ENCODE measurements at places on chromosomes 1 and 21.

- DNase-seq = no peak
Measured at GRCh38 chr1:205834751-205835150, 15.2 kb downstream of the PM20D1 start.

- DNase-seq = no peak
Measured at GRCh38 chr1:21307663-21308305, 17.5 kb upstream of the ECE1 start.

GRCh38 chr1:181486098-181486420 is 2.7 kb downstream of the CACNA1E start:
- peak; percentile 9 for DNase-seq

DNA sequence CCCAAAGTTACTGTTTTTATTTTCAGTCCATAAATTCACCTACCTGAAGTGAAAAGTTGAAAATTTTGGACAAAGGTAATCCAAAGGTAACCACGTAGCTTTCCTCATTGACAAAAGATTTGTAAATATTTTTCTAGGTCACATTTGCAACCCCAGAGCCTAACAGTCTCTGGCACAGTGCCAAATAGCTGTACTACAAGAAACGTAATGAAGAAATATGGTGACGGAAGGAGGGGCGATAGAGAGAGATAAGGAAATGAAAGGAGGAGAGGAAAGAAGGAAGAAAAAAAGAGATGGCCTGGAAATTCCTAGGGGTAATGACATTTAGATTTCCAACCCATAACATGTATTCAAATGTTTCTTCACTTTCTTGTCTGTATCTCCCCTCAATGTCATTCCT is 159.4 kb downstream of the BARHL2 start:
- DNase-seq = no peak

GRCh38 chr1:232988572-232989040 is 38.2 kb downstream of the NTPCR start:
- DNase-seq = no peak

GRCh38 chr1:94602802-94603625 is 61.5 kb upstream of the F3 start:
- DNase-seq = no peak

DNA sequence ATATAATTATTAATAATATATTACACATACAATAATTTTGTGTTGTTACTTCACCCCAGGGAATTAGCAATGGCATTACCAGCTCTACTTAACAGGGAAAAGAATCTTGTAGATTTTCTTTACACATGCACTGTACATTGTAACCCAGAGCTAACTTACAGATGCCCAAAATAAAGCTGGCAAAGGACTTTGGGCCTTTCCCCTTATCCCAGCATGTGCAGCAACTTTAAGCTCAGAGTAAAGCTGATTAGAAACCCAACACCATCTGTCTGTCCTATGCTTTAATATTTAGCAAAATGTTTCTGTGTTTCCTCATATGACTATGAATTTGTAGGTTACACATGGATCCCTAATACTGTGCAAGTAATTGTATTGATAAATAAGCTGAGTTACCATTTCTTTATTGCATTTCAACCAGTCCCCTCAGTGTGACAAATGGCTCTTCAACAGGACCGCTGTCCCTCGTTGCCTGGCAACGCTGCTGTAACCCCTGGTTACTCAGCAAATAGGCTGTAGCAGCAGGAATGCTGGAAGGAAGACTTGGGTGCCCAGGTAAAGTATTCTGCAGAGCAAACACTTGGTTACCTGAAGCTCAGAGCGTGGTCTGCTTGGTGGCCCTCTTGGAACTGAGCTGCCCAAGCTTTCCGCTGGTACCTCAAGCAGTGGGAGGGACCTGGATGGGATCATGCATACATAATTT is at the start of gene USH2A:
USH2A (minus strand) TSS at position 628 of the 700 bp plus-strand sequence. CDS start 1,112 bp downstream, outside the sequence.
- DNase-seq = peak; percentile 30

GRCh38 chr1:54409156-54410142 is 3.3 kb upstream of the SSBP3 start:
- no peak for DNase-seq

GRCh38 chr21:41843584-41843983 is 35.6 kb downstream of the PRDM15 start:
- DNase-seq = no peak

DNA sequence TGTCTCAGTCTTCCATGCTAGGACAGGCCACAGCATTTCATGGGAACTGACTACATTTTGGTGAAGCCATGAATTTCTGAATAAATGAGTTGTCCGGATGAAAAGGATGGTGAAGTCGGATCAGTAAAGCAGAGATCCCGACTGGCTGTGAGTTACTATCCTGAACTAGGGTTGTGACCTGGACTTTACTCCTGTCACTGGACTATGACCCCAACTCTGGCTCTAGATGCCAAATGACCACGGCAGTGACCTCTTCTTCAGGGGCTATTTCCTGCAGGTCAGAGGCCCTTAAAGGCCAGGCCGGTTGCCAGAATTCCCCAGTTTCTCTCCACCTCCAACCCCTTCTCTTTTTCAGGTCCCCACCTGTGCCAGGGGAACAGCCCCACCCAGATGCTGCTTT is 1.7 kb upstream of the NECTIN4 start:
- DNase-seq = no peak

- DNase-seq = no peak
Measured at GRCh38 chr1:236167154-236167553, 24.8 kb downstream of the GPR137B start.

DNA sequence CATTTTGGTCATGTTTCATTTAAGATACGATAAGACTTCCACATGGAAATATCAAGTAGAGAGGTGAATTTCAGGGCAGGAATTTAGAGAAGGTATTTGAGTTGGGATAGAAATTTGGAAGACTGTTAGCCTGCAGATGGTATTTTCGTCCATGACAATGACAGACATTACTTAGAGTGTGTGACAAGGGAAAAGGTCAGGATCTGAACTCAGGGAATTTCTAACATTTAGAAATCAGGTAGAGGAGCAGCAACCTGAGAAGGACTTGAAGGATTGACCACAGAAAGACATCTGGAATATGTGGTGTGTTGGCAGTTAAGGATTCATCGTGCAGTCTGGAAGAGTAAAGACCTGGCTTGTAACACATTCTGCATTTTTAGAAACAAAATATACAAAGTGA is 57.9 kb downstream of the RABGAP1L start:
- DNase-seq = no peak

GRCh38 chr1:55284856-55285255 is 69.7 kb upstream of the USP24 start:
- DNase-seq = no peak

DNA sequence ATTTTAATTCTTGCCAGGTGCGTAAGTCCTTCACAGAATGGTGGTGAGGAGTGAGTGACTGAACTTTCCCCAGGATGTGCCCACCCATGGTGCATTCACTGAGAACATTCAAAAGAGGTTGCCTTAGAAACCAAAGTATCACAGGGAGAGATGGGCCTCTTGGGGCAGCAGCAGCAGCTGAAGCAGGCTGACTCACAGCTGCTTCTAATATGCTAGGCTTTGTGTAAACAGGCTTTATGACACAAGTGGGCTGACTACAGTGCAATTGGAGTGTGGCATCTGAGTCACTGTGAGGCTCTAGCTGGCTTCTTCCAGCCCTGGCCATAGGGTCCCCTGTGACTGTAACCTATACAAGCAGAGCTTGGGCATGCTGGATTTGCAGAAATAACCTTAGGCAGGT is 12.6 kb downstream of the PIGP start:
- peak; percentile 97 for DNase-seq

DNA sequence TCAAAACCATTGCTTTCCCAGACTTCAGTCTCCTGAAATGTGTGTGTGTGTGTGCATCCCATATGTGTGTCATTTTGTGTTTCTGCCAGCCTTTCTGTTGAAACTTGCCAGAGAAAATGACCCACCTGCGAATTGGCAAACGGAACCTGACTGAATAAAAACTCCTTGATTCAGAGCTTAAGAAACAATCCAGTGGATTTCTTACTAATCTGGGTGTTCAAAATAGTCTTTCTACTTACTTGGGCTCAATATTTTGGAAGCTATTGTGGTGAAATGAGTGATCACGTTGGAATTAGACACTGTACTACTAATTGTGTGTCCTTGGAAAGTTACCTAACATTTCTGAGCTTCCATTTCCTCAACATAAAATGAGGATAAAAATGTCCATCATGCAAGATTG is 138.9 kb upstream of the ERG start:
- DNase-seq = no peak

DNA sequence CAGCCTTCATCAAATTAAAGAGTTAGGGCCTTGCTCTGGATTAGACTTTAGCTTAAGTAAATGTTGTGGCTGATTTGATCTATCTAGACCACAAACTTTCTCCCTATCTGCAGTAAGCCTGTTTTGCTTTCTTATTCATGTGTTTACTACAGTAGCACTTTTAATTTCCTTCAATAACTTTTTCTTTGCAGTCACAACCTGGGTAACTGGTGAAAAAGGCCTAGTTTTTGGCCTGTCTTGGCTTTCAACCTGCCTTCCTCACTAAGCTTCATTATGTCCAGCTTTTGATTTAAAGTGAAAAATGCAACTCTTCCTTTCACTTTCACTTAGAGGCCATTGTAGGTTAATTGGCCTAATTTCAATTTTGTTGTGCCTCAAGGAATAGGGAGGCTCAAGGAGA is 12.5 kb upstream of the LPGAT1 start:
- no peak for DNase-seq

DNA sequence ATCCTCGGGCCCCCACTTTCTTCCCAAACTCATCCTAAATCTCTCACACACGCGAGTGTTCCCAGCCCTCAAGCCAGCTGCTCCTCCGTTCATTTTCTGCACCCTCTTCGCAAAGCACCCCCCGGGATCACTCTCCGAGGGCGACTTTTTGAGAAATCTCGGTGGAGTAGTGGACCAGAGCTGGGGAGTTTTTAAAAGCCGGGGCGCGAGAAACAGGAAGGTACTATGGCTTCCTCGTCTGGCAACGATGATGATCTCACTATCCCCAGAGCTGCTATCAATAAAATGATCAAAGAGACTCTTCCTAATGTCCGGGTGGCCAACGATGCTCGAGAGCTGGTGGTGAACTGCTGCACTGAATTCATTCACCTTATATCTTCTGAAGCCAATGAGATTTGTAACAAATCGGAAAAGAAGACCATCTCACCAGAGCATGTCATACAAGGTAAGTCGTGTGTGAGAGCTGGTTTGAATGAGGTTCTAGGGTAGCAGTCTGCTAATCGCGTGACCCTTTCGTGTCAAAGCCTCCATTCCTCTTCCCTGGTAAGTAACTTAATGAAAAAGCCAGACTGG is 800 bp downstream of the DR1 start:
- DNase-seq = no peak

DNA sequence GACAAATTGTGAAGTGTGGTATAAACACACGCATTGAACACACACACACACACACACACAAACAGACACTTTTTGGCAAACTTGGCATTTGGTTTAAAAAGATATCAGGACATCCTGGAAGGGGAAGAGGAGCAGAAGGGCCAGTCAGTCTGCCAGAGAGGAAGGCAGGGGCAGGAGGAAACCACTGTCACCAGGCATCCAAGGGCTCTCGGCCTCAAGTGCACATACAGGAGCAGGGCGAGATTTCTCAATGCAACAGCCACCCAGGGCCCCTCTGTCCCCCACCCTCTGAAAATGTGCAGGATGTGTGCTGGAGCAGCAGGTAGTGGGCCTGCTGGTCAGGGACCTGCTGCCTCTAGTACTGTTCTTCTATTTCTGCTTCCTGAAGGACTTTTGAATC is 71.2 kb downstream of the ABCA4 start:
- DNase-seq = no peak

DNA sequence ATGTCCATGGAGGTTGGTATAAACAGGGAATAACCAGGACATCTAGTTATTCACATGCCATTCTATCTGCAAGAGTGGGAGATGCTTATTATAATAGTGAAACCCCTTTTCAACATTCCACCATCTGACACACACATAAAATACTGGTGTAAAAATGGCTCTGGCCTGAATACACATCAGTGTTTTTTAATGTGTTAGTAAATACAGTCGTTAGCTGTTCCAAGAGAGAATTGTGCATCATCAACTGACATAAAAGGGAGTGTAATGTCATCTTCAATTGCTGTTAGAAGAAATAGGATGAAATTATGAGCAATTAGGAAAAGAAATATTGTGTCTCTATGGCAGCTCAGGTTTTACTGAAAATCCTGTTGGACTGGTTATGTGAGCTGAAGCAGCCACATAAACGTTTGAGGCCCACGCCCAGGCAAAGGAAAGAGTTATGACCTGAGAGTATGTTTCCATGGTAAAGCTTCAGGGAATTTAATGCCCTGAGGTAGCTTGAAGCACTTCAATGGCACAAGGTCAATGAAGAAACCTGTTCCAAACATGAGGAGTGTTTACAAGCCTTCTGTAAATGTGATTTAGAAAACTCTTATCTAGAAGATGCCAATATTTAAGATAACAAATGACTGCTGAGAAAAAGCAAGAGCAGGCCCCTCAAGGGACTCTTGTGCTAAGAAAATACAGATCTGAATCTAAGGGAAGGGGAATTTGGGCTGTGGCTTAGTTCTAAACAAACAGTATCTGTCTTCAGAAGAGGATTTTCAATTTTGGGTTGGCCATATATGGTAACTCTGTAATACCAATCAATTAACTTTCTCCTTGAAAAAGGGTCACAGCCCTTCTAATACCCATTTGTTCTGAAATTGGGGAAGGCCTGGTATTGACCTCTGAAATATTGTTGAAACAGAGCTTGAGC is 384.3 kb downstream of the SEC16B start:
- no peak for DNase-seq

GRCh38 chr1:220551718-220552117 is 23.8 kb downstream of the MARK1 start:
- DNase-seq = no peak

DNA sequence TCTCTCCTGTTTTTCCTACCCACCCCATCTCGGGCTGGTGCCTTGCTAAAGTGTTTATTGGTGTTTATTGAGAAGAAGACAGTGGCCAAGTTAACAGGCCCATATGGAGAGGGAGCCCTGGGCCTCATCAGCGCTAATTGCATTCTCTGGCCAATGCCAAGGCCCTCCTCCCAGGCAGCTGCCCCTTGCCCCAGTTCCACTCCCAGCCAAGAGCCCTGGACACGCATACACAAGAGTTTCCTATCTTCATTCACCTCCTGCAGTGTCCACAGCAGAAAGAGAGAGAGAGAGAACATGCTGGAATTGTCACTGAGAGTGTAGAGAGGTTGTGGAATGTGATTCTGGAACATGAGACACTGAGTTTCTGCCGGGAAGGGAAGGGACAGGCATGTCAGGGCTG is 25.4 kb upstream of the VWA5B1 start:
- no peak for DNase-seq

GRCh38 chr1:185741551-185741950 is 7.4 kb downstream of the HMCN1 start:
- DNase-seq = no peak

DNA sequence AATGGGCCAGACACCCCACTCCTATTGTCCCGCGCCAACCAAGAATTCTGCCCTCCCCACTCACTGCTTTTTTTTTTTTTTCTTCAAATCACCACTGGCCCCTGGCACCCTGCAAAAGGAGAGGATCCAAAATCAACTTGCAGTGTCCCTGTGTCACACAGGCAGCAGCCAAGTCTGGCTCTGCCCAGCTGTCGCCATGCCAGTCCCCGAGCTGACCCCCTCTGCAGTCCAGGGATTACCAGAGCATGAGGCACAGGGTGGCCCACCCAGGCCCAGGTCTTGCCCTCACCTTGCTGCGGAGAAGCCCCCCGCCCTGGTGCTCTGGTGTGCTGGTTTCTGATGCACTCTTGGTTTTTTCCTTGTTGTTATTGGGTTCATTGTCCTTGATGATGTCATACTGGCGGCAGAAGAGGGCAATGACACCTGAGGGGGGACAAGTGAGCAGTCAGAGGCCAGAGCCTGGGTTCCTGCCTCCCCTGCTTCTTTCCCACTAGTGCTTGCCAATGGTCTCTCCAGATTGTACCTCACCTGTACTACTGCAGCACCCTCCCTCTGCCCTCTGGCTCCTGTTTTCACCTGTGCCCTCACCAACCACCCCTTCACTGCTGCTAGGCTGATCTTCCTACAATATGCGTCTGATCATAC is 6.2 kb downstream of the FNDC5 start:
- DNase-seq = no peak
